ENCODE measurements at places on chromosomes 16 and 17.

GRCh38 chr16:84486126-84486525, 18.3 kb downstream of the MEAK7 start:
- no peak for DNase-seq

DNA sequence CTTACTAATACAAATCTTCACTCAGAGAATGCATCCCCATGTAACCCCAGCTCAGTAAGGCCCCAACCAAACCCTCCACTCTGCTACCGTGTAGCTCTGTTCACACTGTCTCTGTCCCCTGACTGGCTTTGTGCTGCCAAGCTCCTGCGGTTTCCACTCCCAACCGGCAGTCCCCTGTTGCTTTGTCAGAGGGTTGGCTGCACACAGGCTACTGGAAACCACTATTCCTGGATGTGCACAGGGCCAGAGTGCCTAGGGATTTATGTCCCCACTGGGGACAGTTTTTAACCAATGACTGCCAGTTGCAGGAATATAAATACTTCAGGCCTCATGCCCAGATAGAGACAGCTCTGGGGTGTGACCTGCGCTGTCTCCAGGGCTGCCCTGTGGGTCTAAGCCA, 157.1 kb upstream of the C16orf82 start:
- no peak for DNase-seq

DNA sequence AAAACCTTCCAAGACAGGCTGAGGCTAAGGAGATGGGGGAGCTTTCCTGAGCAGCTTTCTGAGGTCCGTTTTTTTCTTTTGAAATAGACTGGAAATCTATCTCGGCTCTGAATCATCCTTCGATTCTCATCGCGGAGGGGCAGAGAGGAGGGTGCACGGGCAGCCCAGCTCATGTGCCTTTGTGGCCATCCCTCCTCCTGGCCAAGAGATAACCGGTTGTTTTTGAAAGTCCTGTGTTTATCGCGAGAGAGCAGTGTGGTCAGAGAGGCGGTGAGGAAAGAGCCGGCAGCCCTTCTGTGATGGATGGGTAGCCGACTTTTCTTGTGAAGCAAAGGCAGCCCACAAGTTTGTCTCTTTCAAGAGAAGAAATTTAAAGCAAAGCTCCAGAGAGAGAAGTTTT, 191.6 kb downstream of the CCDC182 start:
- DNase-seq, result no peak

DNA sequence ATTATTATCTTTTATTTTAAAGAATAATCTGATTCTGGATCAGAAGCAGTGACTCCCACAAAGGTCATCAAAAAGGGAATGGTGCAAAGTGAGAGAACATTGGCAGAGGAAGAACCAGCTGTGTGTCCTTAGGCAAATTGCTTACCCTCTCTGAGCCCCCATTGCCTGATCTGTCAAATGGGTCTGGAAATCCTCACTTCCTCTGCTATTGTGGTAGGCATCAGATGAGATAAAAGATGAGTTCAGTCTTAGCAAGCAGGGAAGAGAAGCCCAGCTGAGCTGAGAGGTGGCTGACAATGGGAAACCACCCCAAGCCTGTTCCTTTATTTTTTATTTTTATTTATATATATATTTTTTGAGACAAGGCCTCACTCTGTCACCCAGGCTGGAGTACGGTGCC, 24.2 kb upstream of the PLCG2 start:
- DNase-seq, result no peak

- DNase-seq, result no peak
Measured at GRCh38 chr17:71777048-71777640, 343.7 kb upstream of the SOX9 start.

DNA sequence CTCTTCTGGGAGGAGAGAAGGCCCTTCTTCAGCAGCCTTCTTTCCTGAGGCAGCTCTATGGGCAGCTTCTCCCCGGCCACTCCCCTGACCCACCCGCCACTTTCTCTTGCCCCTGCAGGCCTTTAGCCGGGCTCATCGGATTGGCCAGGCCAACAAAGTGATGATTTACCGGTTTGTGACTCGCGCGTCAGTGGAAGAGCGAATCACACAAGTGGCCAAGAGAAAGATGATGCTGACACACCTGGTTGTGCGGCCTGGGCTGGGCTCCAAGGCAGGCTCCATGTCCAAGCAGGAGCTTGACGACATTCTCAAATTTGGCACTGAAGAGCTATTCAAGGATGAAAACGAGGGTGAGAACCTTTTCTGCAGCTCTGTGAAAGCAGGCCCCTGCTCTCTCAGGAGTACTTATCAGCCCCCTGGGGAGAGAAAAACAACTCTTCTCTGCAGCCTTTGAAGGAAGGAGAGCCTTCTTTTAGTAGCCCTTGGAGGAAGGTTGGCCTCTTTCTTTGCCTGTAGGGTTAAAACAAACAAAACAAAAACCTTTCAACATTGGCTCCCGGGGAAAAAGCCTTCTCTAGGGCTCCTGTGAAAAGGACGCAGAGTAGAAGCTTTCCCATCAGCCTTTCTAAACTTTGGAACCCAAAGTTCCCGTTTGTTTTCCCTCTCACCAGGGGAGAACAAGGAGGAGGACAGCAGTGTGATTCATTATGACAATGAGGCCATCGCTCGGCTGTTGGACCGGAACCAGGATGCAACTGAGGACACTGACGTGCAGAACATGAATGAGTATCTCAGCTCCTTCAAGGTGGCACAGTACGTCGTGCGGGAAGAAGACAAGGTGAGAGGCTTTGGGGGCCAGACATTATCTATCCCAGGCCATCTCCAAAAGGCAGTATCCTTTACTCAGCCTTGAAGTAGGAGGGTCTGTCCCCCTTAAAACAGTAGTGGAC, 12.7 kb downstream of the RNF227 start:
- DNase-seq, result no peak

DNA sequence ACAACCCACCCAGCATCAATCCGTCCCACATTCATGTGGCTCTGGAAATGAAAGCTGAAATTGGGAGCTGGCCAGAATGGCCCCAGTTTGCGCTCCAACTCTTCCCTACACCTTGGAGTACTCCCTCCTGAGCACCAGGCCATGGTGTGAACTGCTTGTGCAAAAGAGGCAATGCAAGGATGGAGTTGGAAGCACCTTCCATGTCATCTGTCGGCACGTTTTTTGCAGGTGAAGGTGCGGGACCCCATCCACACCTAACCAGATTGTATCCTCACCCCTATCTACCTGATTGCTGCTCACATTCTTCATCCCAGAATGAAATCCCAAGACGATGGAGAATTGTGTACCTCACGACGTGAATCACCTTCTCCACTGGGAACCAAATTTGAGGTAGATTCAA, 136.6 kb upstream of the WSB1 start:
- no peak for DNase-seq

GRCh38 chr16:61797961-61798507, 238.2 kb downstream of the CDH8 start:
- no peak for DNase-seq

DNA sequence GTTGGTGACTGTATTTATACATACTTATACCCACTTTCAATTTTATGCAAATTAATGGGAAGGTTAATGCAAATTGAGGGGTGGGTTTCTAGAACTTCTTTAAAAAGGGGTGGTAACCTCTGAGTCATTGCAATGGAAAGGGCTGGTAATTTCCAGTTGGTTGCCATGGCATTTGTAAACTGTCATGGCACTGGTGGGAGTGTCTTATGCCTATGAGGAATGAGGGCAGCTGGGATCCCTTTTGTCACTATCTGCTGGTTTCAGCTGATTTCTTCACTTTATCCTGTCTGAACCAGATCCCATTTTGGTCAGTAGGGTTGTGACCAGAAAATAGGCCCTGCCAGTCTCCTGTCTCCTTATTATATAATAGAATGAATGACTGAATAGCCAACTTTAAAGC, 1006.7 kb upstream of the GOT2 start:
- no peak for DNase-seq

GRCh38 chr16:80733407-80733806, 71.0 kb downstream of the CDYL2 start:
- no peak for DNase-seq

DNA sequence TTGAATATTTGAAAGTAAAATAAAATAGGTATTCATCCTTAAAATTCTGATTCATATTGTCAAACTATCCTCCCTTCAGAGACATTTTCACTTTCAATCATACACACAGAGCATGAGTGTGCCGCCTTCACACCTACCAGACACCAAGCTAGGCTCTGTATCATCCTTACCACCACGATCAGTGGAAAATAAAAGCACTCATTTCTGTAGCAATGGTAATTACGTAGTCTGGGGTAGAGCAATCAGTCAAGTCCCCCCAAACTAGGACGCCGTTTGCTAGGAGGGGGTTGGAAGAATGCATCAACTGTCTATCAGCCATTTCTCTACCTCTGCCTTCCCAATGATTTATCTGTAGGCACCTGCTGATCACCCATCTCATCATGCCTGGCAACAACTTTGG, 84.6 kb upstream of the GRIN2A start:
- no peak for DNase-seq

DNA sequence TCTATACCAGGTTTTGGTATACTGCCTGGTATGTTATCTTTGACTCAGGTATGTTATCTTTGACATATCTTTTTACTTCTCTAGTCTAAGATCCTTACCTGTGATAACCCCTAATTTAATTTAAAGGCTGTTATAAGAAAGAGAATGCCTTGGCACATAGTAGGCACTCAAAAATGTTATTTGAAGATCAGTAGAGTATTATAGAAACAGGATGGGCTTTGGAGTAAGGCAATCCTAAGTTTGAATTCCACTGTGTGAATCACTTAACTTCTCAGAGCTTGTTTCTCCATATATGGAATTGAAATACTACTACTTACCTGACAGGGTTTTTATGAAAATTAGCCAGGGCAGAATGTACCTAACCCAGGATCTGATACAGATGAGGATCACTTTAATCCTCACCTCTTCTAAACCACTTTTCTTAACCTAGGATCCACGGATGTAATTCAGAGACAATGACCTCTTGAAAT, 1.2 kb downstream of the BRIP1 start:
- no peak for DNase-seq

DNA sequence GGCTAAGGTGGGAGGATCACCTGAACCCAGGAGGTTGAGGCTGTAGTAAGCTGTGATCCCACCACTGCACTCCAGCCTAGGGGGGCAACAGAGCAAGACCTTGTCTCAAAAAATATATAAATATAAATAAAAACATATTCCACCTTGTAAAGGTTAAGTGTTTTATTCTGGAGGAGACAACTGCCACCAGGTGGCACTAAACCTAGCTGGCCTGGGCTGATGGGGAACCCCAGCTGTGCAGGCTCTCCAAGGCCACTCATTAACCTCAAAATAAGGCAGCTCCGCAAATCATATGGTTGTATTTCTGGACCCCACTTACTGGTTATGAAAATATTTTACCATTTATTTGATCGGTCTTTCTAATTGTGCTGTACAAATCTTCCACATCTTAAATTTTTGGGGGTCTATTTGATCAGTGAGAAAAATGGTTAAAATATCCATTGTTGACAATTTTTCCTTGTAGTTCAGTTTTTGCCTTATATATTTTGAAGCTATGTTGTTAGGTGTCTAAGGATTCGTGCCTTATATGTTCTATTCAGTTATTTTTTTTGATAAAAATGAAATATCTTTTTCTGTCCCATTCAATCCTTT, 8.5 kb upstream of the ICAM2 start:
- DNase-seq, result no peak

All from cerebellar nuclear complex (tissue), 1 donor.